ENCODE measurements at places on chromosomes 2 and 18.
A peak's percentile ranks its signal among the peaks of the same experiment; 100 is the strongest.

DNA sequence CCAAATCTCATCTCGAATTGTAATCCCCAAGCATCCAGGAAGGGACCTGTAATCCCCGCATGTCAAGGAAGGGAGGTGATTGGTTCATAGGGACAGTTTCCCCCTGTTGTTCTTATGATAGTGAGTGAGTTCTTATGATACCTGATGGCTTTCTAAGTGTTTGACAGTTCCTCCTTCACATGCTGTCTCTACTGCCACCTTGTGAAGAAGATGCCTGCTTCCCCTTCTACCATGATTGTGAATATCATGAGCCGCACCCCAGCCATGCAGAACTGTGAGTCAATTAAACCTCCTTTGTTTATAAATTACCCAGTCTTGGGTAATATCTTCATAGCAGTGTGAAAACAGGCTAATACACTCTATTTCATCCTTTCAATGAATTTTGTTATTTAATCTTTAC lies 446.7 kb downstream of the RNF144A start:
- no peak for DNase-seq

DNA sequence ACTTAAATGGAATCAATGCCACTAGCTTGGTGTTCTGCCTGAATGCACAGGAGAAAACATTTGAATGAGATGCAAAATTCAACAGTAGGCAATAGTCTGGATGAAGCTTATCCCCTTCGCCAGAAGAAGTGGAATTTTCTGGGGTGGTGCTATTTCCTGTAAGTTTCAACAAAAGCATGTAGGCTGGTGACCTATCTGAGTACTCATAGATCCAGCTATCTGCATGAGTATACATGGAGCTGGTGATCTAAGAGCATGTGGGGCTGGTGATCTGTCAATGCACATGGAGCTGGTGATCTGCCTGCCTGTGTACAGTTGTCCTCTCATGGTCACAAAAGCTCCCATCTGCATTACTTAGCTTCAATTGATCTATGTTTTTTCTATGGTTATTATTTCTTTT lies 71.2 kb downstream of the SLC9A4 start:
- no peak for DNase-seq

GRCh38 chr2:101509499-101510284 lies 34.8 kb upstream of the RFX8 start:
- no peak for DNase-seq

DNA sequence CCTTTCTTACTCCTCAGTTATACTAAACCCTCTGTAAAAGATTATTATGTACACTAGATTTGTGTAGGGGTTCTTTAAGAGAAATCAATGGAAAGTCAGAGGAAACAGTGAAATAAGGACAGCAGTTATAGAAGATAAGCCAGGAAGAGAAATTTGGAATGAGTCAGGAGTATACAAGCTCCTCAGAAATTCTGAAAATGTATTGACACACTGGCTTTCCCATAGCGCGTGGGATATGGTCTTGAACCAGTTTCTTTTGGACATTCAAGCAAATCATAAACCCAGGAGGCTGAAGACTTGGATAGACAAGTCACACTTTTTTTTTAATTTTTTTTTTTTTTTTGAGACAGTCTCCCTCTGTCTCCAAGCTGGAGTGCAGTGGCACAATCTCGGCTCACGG lies 316.1 kb upstream of the MMADHC start:
- DNase-seq: no peak

DNA sequence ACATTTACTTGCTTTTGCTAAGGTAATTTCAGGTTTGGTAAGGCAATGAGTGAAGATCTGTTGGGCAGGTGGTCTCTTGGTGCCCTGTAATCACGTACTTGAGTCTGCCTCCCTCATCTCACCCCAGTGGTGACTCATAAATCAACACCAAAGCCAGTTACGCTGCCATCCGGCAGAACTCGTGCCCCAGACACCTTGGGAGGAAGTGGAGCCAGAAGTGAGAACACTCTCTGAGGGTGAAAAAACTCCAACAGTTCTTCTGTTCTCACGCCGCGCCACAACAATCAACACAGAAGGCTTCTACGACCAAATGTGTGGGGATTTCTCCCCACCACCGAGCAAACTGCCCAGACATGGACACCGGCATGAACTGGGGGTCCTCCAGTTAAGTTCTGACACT lies 206.2 kb downstream of the ARL4C start:
- DNase-seq: peak; percentile 52

- no peak for DNase-seq
Observed at GRCh38 chr2:232333361-232334135, 45.0 kb upstream of the ALPP start.

- DNase-seq: no peak
Observed at GRCh38 chr2:233012301-233012971, 620 bp downstream of the NGEF start.

- DNase-seq: no peak
Observed at GRCh38 chr18:7608174-7608550, 41.0 kb downstream of the PTPRM start.

GRCh38 chr2:215863687-215864086 lies 149.7 kb downstream of the MREG start:
- DNase-seq: no peak

GRCh38 chr2:6926071-6926732 lies 9.0 kb downstream of the RNF144A start:
- no peak for DNase-seq

GRCh38 chr2:179890666-179891065 lies 29.3 kb upstream of the ZNF385B start:
- DNase-seq: no peak

DNA sequence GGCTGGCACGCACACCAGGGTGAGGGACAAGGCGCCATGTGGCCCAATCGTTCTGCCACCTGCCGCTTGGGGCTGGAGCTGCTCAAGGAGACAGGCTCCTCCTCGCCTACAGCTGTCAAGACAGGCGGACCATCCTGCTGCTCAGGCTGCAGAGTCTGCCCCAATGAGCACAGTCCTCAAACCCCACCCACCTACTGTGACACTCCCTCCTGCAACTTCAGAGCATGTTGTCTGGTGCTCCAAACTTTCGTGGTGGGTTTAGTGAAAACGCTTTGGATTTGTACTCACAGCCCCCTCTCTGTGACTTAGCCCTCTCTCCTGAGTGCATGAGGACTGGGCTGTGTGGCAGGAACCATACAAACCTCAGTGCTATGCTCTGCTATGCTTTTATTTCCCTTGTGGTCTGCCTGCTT lies 23.2 kb upstream of the SLC35F6 start:
- DNase-seq: no peak

DNA sequence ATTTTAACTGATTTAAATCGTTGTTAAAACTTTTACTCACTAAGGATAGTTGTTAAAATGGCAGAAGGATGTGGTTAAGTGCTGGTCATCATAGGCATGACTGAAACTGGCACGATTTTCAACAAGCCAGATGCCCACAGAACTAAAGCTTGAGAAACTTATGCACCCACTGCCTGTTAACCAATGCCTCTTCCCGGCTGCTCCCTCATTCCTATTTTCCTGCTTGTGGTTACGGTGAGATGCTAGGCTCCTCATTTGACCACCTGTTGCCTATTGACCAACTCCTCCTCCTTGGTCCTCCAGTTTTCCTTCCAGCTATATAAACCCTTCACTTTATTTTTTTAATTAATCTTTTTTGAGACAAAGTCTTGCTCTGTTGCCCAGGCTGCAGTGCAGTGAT lies 238.7 kb downstream of the TFCP2L1 start:
- DNase-seq: peak; percentile 9

DNA sequence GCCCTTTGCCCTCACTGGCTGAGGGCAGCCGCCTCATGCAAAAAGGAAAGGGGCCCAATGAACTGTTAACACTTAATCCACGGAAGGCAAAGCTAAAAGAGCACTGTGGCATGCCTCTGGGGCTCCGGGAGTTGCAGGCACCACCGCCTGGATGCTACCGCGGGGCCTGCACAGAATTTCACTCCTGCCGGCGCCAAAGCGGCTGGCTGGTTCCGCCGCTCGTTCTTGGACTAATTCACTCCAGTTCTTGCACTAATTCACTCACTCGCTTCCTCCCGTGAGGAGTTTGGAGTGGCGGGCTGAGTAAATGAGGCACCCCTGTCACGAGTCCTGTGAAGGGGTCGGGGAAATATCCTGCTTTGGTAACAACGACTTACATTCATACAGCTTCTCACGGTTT lies 14.0 kb upstream of the MAPK4 start:
- no peak for DNase-seq

- DNase-seq: no peak
Observed at GRCh38 chr2:8546612-8547283, 135.1 kb upstream of the ID2 start.

DNA sequence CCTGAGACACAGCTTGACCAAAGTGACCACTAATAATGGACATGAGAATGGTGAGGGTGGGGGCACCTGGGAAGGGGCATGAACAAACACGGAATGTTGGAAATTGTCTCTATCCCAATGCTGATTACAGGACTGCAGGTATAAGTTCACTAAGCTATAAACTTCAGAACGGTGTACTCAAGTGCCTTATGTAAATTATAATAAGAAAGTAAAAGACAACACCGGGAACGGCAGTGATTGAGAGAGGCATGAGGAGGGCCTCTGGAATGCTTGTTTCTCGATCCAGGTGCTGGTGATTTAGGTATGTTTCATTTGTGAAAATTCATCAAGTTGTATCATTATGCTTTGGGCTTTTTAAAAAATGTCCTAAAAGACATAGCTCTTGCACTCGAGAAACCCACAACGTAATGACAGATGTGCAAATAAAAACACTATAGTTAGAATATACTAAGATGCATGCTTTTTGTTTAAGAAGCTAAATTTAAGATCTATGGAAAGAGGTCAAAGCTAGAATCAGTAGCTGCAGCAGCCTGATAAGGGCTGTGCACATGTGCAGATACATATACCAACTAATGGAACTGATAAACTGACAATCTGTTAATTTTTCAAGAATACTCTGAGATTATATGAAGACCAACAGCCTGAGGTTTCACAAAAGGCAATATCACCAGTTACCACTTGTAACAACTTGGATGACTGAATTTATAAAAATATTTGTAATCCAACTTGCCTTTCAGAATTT lies 7.6 kb downstream of the HIBCH start:
- no peak for DNase-seq

DNA sequence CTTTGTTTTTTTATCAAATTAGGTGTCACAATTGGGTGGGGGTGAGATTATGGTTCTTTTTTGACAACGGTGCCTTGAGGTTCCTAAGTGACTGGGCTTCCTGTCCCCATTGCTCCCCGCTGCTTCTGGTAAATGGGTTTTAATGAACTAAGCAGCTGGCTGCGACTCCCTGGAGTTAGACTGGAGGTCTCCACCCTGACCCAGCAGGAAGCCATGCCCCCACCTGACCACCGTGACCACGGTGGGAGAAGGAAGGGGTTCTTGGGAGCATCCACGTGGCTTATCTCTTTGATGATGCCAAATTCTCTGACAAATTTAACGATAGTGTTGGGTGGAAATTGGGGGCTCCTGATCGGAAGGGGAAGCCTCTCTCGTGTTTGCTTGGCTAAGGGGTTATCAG lies 12.2 kb downstream of the CNDP2 start:
- no peak for DNase-seq

DNA sequence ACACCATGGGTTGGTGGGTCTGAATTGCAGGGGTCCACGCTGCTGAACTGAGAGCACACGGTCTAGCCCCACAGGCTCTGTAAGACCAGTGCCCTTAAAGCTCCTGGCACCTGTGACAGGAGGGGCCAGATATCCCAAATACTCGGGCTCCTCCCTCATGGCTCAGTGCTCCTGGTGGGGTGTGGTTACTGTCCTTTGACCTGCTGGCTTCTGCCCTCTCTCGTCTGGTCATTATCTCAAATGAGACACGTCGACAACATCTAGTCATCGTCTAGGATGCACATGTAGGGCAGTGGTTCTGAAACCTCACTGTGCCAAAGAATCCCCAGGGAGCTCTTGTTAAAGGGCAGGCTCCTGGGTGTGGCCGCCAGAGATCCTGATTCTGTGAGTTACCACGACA lies 258.4 kb downstream of the LOXHD1 start:
- no peak for DNase-seq

GRCh38 chr2:238631491-238632180 lies 204.9 kb downstream of the ASB1 start:
- no peak for DNase-seq

DNA sequence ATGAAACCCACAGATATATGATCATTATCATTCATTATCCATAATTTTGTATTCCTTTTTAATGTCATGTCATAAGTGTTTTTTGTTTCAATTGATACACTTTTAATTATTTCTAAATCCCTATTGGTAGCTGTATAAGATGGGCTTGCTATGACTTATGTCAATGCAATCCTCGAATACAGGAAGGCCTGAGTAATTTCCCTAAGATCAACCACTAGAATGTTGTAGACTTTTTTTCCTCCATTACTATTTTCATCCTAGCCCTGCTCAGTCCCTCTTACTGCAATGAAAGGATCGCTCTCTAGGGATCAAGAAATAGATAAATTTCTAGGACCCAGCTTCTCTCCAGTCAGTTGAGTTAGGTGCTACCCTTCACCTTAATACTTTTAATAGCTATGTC lies 186.3 kb downstream of the KCNE4 start:
- DNase-seq: no peak

- no peak for DNase-seq
Observed at GRCh38 chr18:79497638-79498081, 101.9 kb downstream of the NFATC1 start.

GRCh38 chr2:235542733-235543127 lies 48.9 kb downstream of the AGAP1 start:
- no peak for DNase-seq

DNA sequence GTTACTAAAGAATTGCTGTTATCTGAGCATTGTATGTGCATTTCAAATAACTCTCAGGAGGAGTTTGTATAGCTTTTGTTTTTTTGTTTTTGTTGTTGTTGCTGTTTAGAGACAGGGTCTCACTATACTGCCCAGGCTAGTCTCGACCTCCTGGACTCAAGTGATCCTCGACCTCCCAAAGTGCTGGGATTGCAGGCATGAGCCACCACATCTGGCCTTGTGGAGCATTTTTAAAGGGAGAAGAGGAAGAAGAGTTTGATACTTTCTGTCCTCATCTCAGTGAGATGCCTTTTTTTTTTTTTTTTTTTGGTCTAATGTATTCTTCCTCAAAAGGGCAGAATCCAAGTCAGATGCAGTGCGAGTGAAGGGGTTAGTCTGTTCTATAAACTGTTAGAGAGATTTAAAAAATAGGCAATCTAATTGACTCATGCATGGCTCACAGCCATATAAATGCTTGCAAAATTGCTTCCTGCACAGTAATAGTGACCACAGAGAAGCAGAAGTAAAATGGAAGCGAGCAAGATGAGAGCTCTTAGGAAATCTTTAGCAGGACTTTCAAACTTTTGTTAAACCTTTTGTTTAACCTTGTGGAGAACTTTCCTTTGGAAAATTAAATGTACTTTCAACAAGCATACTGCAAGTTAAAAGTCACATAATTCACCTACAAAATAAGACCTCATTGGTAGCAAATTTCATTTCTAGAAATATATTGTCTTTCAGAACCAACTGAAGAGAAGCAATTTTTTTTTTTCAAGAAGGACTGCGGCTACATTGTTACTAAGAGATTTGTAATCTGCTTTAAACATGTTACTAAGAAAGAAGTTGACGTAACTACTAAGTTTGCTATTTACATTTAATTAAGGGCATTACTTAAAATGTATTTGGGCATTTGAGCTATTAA lies 52.3 kb upstream of the ROCK1 start:
- peak; percentile 38 for DNase-seq

- DNase-seq: no peak
Observed at GRCh38 chr18:69590150-69590549, 189.5 kb downstream of the DOK6 start.

- no peak for DNase-seq
Observed at GRCh38 chr18:13885009-13885408, 30.3 kb downstream of the MC2R start.

- peak; percentile 95 for DNase-seq
Observed at GRCh38 chr2:112150447-112150846, 12.3 kb downstream of the FBLN7 start.

- peak; percentile 20 for DNase-seq
Observed at GRCh38 chr2:7083580-7084509, 166.6 kb downstream of the RNF144A start.

- DNase-seq: no peak
Observed at GRCh38 chr2:126736133-126736874, 80.3 kb downstream of the GYPC start.

Data from RCC 7860 (cell line).